ENCODE measurements at places on chromosomes 1 and 21. TPM values are rescaled to one million over a fixed set of nuclear protein-coding genes. Genes with fewer than 3 reads are reported as not detected.
A peak's percentile ranks its signal among the peaks of the same experiment; 100 is the strongest.

DNA sequence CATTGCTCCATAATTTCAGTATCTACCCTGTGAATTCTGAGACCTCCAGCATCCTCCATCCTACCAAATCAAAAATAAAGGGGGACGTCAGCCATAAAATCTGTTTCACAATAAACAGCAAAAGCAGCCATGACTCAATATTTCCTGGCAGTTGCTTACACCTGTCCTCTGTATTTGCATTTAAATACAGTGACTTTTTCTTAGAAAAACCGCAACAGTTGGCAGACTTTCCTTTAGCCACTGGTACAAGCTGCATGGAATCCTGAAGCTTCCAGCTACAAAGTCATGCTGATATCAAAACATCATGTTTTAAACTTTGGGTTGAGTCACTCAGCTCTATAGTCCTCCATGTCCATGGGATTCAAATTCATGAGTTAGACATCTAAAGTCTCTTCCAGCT lies 278.0 kb upstream of the KAZN start:
- DNase-seq: peak; percentile 29

Gene SEMA4A
- polyA plus RNA-seq: 0.65 TPM

- DNase-seq: no peak
These were observed 11.6 kb downstream of the BSND start for GRCh38 chr1:55010194-55010886.

Gene SGIP1
- polyA plus RNA-seq: 10.0 TPM

DNA sequence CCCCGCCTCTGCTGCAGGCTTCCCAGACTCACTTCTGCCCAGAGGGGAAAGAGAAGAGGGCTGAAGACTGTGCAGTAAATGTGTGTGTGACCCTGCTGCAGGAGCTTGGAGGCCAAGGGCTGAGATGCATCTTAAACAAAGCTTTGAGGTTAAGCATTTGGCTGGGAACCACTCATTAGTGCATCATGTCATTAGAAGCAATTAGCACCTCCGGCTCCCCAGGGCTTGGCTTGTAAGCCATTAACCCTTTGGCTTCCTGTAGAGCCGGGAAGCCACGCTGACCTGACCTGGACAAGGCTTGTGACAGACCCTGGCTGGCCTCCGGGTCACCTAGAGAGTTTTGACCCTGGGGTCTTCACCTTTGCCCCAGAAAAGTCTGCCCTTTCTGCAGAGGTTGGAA lies 77.0 kb downstream of the CSMD2 start:
- DNase-seq: no peak

Gene THEM5
- not detected for polyA plus RNA-seq

Gene ASH1L
- 25.9 TPM for polyA plus RNA-seq
